ENCODE measurements at places on chromosomes 13 and 19.

DNA sequence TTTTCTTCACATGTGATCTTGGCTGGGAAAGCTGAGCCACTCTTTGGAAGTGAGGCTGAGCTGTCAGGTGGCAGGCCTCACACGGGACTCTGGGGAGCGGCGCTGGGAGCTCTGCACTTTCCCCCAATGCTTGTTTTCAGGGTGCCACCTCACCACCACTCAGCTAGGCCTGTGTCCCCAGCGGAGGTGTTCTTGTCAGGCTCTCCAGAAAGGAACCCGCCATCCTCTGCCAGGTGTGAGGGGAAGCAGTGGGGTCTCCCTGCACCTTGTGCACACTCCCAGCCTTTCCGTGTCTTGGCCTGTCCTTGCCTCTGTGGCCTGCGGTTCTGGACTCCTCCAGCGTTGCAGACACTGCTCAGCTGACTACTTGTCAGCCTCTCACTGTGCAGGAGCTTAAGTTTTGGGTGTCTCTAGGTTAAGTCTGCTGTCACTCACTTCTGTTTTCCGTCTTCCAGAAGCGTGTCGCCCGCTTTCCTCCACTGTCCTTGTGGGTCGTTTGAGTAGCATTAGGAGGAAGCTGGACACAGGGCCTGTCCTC lies 51.9 kb downstream of the GGACT start:
- no peak for DNase-seq

DNA sequence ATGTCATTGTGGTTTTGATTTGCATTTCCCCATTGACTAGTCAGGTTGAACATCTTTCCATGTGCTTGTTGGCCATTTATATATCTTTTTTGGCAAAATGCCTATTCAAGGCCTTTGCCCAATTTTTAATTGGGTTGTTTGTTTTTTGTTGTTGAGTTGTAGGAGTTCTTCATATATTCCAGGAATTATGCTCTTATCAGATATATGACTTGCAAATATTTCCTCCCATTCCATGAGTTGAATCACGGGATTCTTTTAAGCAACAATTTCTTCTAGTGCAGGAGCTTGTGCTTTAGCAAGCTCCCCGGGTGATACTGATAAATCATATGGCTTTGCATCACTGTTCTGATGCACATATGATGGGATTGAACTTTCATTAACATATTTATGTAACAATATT lies 47.0 kb upstream of the FLT1 start:
- no peak for DNase-seq

DNA sequence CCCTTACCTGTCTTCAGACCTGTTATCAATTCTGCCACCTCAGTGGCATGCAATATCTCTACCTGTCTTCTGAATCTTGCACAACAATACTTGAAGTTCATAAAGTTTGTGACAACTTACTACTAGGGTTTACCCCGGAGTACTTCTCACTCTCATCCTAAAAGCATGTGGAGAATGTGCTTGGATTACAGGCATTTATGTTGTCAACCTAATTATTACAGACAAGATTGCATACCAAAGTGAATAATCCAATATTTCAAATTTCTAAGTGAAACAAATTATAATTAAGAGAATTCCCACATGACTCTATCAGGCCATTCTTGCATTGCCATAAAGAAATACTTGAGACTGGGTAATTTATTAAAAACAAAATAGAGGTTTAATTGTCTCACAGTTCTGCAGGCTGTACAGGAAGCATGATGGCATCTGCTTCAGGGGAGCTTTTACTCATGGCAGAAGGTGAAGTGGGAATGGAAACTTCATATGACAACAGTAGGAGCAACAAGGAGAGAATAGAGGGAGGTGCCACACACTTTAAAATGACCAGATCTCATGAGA lies 661.0 kb upstream of the SPRY2 start:
- no peak for DNase-seq

GRCh38 chr19:17098326-17098725 lies 22.7 kb downstream of the MYO9B start:
- DNase-seq: no peak

DNA sequence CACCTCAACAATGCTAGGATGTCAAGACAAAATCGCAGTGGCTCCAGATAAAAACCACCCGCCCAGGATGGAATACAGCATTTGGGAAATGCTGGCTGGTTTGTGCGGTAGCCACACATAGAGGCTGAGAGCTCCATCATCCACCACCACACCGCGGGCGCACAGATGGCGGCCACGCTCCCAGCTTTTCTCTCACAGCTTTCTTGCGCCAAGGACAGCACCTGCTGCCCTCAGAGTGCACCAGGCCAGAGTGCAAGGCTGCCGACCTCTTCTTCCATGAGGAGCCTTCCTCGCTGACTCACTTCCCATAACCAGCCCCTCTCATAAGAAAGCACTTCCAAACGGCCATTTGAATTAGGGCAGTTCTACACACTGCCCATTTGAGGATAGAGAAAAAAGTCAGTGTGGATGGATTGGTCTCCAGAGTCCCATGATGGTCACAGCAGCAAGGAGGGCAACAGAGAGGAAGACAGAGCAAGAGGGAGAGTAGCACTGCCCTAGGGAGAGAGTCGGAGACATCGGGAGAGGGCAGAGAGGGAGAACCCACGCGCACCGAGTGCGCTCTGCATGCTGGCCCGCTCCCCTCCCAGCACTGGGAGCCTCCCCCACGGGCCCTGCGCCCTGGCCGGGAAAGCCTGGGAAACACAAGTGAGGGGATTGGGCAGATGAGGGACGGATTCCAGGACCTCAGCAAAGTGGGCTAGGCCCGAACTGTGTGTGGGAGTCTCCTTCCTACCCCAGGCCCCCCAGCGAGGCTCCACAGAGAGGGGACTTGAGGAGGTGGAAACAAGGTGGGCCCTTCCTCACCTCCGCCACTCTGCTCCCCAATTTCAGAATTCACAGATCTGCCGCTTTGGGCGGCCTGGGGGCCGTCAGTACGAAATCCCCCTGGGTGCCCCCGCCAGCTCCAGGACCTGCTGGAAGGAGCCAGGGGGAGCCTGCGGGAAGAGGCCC lies 156.9 kb downstream of the USP12 start:
- no peak for DNase-seq
